ENCODE measurements at places on chromosomes 6 and 20.

DNA sequence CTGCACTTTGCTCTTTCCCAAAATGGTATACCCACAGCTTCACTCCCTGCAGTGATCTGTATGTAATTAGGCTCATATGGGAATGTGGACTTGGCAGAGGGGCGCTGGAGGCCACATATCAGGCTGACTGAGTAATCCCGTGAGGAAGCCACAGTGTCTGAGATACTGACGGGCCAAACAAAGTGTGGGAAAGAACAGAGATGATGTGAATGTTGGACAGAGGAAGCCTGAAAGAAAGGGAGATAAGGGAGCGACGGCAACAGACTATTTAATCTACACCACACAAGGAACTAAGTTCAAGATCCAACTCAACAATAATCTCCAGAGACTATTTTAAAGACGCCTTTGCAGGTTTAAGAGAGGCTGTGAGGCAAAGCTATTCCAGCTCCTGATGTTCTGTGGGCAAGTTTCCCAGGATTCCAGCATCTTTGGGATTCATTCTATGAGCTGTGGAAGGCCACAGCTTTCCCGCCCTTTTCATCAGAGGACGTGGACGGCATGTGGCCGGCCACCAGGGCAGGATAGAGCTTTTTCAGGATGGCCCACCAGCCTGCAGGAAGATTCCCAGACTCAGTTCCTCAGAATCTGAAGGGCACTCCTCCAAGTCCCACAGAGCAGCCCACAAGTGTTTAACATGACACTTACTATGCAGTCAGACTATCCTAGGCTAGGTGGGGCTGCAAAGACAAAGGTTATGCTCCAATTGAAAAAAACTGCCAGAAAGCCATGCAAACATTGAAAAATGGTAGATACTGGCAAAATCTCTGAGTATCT is 237.5 kb downstream of the ATXN1 start:
- DNase-seq, result no peak

DNA sequence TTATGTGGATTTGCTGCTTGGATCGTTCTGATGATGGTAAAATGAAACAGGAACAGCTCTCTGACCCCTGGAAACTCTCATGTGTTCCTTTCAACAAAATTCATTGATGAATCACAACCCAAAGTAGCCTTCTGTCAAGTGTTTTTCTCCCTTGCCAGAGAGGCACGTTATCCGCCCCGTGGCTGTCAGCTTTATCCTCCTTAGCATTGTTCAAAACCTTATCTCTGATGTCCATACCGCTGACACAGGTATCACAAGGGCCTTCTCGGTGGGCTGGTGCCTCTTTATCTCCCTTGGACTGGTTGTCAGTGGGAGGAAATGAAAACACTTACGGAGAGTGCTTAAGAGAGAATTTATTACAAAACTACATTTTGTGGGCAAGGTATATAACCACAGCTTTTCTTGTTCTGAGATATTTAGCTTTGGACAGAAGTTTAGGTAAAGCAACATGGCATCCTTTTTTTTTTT is 84.9 kb downstream of the TIAM2 start:
- DNase-seq, result no peak

GRCh38 chr20:4763723-4764510 is 42.2 kb downstream of the PRND start:
- DNase-seq, result no peak

DNA sequence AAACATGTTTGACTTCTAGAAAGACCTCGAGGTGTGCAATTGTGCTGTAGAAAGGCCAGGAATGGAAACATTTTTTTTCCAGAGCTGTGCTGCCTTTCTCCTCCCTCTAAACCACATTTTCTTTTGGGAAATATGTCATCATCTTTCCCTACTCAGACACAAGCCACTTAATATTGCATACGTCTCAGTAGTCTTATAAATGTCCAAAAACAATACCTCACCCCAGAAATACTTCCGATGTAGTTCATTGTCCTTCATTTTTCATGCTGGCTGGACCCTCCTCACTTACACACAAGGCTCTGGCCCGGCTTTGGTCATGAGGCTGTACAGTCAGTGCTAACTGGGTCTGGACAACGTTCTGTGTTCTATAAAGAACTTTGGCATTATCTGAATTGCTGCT is 126.4 kb downstream of the SCML4 start:
- no peak for DNase-seq

DNA sequence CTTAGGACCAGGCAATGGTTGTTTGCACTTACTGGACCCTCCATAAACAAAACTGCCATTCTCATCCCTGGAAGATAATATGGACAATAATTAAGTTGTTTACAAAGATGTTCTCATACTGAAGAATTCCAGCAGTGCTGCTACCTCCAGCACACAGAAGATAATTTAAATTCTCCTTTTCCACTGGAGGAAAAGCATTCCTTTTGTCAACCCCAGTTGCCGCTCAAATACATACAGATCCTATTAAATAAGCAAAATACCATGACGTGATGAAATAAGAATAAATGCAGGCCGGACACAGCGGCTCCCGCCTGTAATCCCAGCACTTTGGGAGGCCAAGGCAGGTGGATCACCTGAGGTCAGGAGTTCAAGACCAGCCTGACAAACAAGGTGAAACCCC is 54.5 kb upstream of the IPCEF1 start:
- no peak for DNase-seq

DNA sequence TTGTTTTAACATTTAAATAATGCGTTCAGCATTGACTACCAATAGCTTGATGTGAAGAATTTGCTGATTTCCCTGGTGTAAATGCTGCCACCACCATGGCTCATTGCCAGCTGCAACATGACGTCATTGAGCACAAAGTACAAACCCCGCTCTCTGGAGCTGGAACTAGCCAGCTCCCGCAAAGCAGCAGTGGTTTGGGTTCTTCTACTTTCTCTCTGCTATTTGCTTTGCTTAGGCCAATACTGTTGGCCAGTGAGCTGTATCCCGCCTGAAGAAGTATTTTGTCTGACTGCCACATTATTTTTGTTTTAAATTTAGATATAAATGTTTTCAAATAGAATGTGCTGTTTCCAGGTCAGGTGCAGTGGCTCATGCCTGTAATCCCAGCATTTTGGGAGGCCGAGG is 47.4 kb upstream of the KIF13A start:
- no peak for DNase-seq

DNA sequence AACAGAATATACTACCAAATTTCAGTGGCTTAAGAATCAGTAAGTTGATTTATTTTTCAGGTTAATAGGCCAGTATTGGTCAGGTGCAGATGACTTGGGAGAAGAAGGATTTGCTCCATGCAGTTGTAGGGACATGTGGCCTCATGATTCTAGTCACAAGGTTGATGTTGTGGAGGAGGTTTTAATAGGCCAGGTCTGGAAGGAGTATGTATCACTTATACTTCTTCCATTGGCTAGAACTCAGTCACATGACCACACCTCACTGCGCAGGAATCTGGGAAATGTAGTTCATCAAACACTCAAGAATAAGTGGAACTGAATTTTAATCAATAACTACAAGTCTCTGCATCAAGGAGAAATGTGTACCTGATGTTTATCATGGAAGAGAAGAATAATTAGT is 281.5 kb upstream of the QKI start:
- no peak for DNase-seq

DNA sequence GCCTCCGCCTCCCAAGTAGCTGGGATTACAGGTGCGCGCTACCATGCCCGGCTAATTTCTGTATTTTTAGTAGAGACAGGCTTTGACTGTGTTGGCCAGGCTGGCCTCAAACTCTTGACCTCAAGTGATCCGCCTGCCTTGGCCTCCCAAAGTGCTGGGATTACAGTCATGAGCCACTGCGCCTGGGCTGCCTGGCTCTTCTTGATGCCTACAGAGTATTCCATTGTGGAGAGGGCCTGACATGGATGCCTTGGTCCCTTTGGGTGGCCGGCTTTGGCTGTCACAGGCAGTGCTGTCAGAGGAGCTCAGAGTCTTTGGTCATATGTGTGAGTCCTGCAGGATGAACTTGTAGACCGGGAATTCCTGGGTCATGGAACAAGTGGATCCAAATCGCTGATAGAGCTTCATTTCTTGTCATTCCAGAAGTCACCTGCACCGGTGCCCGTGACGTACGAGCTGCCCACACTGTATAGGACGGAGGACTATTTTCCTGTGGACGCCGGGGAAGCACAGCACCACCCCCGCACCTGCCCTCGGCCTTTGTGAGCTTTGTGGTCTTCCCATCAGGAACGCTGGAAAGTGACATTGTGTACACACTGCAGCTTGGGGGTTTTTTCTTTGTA is 55.1 kb downstream of the ADNP start:
- no peak for DNase-seq

GRCh38 chr6:32397252-32397920 is 9.6 kb downstream of the BTNL2 start:
- no peak for DNase-seq

- no peak for DNase-seq
These were observed 20.9 kb upstream of the GATA5 start for GRCh38 chr20:62496568-62497218.

- DNase-seq, result no peak
These were observed 14.3 kb downstream of the TTBK1 start for GRCh38 chr6:43257367-43258145.

- DNase-seq, result no peak
These were observed 200.1 kb downstream of the BMP7 start for GRCh38 chr20:57066126-57066900.

- DNase-seq, result no peak
These were observed 764 bp downstream of the BAG6 start for GRCh38 chr6:31651602-31652191.

DNA sequence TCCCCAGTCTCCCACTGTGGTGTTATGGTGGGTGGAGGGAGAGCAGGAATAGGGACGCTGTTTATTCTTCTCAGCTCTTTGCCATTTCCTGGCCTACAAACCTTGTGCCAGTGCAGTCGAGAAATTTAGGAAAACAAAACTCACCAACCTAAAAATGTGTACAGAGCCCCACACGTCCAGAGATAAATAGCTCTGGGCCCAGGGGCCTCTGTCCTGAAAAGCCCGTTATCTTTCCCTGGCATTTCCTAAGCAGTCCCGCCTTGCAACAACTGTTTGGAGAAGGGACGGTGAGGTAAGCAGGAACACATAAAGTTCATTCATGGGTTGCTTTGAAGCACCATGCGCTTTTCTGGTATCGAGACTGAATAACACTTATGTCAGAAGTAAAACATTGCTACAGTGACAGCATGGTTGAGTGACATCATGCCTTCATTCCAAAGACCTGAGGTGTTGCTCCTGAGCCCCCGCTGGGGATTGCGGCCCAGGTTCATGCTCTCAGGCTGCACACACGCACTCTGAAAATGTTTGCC is 80.1 kb upstream of the NXT1 start:
- DNase-seq, result no peak
